Fibroblast of villous mesenchyme (primary cell): ENCODE measurements at places on chromosomes 4 and X. TPM values are rescaled to one million over a fixed set of nuclear protein-coding genes. Genes with fewer than 3 reads are reported as not detected.

The HS6ST2 gene
- not detected in 2 replicates for total RNA-seq

The ETDA gene
- not detected in 2 replicates for total RNA-seq

The RUFY3 gene
- 56.7 and 60.5 TPM in 2 replicates for total RNA-seq

The HMX1 gene
- total RNA-seq, result not detected in 2 replicates

The ABCD1 gene
- 15.5 and 19.3 TPM in 2 replicates for total RNA-seq

The PROM1 gene
- under 0.01 TPM in 2 replicates for total RNA-seq
